ENCODE measurements at places on chromosomes 2 and 18. TPM values are rescaled to one million over a fixed set of nuclear protein-coding genes. Genes with fewer than 3 reads are reported as not detected.

Gene SCYGR4
- not detected for total RNA-seq

Gene SESTD1
- total RNA-seq = 42.4 TPM

Gene ELAC1
- 6.1 TPM for total RNA-seq

Gene DOK1
- total RNA-seq = 20.9 TPM

Gene PJVK
- 0.39 TPM for total RNA-seq

Gene CDH7
- total RNA-seq = not detected

Gene HOXD13
- total RNA-seq = not detected

Gene TRIM43
- not detected for total RNA-seq

Gene GALM
- total RNA-seq = 8.0 TPM

Gene DHRS9
- not detected for total RNA-seq

Gene ERICH2
- total RNA-seq = not detected

Gene STARD6
- total RNA-seq = 0.13 TPM

Gene UGT1A4
- total RNA-seq = not detected

Gene SCTR
- not detected for total RNA-seq

Gene VWA3B
- total RNA-seq = 0.13 TPM

Gene C2orf80
- not detected for total RNA-seq

Gene UPP2
- not detected for total RNA-seq

Gene FAM228B
- total RNA-seq = 3.0 TPM

Gene PDE1A
- total RNA-seq = 10.5 TPM

Gene G6PC2
- total RNA-seq = not detected

Gene B3GNT7
- total RNA-seq = 7.2 TPM

Measured in dermis microvascular lymphatic vessel endothelial cell (primary cell).